ENCODE measurements at places on chromosomes 1 and 21.

- DNase-seq = peak; percentile 85
Measured at GRCh38 chr1:84442256-84442655, 36.8 kb upstream of the RPF1 start.

- no peak for DNase-seq
Measured at GRCh38 chr1:17635811-17636210, 96.3 kb downstream of the ARHGEF10L start.

DNA sequence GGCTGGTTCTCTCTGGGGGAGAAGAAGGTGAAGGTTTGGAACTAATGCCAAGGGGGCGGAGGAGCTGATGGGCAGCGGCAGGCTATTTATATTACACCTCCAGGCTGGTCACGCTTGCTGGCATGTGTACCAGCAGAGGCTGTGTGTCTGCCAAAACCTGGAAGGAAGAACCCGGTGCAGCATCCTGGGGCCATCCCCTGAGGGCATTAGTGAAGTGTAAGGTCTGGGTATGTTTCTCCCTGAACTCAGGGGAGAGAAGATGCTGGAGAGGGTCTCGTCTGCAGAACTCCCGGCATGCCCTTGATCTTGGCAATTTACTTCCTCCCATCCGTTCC lies 5.3 kb downstream of the DISP3 start:
- no peak for DNase-seq

- peak; percentile 95 for DNase-seq
Measured at GRCh38 chr21:45319461-45320211, 31.9 kb upstream of the POFUT2 start.
